ENCODE measurements at places on chromosomes 3 and 15. TPM values are rescaled to one million over a fixed set of nuclear protein-coding genes. Genes with fewer than 3 reads are reported as not detected.

DNA sequence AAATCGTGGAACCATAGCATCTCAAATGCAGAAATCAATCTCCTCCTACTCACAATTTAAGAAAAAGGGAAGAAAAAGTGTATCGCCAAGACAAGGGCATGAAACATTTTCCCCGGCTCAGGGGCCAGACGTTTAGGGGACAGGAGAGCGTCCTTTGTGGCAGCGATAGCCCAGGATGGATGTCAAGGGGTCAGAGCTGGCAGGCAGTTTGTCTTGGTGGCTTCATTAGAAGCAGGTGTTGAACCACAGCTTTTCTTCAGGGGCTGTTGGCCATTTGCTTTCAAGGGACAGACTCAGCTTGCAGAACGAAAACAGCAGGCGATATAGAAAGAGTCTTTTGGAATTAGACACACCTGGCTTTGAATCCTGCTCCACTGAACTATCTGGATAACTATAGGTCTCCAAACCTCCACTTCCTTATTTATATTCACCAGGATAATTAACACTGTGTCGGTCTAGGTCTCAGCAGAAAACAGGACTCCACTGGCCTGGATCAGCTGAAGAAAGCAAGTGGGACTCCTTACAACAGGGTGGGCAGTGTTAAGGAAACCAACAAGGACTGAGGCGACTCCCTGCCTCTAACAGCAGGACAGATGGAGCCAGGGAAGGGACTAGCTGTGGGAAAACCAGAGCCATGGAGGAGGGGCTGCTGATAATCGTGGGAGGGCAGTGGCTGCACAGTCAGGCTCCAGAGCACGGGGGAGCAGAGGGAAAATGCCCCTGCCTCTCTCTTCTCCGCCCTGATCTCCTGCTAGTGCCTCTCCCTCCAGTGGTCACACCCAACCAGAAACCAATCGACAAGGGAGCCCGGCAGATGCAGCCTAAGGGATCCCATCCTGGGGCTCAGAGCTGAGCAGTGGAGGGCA, 123.6 kb downstream of the LIPC start:
- DNase-seq, result no peak

DNA sequence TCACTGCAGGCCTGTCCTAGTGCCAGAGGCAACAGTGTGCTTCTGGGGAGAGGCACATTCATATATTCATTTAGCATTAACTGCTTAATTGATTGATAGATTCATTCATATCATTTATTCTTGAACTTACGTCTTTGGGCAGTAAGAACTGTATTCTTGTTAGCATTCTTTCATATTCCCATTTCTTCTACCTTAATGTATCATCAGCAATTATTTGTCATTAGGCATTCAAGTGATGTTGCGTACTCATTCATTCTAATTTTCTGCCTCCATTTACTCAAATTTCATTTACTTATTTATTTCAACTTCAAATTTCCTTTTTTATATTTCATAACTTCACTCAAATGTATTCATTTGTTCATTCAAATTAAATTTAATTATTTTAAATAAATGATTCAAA, 31.5 kb upstream of the CCR4 start:
- DNase-seq, result no peak

DNA sequence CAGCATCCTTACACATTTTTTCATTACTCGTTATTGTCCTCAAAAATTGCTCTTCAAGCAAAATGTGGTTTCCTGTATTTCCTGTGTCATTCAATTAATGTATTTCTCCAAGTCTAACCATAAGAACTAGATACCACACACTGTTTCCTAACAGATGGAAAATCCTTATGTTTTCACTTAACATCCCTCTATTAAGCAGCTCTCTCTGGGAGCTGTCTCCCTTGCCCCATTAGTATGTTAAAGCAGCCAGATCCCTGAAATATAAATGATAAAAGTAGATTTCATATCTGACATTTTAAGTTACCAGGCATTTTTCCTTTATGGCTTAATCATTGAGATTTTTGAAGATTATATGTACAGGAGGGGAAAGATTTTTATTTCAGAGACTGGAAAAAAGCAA, 15.9 kb downstream of the PFN2 start:
- no peak for DNase-seq

GRCh38 chr3:8460815-8461456, 40.7 kb upstream of the LMCD1 start:
- no peak for DNase-seq

DNA sequence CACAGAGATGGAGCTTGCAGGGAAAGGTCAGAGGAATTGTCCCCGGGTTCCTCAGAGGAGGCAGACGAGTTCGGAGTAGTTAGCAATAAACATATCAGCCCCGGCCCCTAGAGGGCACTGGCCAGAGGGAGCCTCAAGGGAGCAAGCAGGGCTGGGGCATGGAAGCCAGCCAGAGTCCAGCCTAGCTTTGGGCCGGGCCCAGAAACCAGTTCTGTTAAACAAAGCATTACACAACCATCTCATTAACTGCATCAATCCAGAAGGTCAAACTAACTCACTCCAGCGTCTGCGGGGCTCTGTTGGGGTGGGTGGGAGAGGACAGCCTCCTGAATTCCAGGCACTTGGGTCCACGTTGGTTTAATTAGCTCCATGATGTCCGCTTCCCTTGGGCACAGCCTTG, 41.0 kb upstream of the IREB2 start:
- DNase-seq, result peak; percentile 77

GRCh38 chr3:188468662-188469061, 314.7 kb downstream of the LPP start:
- DNase-seq, result no peak

Gene CKMT1A
- 65.4 TPM for total RNA-seq

DNA sequence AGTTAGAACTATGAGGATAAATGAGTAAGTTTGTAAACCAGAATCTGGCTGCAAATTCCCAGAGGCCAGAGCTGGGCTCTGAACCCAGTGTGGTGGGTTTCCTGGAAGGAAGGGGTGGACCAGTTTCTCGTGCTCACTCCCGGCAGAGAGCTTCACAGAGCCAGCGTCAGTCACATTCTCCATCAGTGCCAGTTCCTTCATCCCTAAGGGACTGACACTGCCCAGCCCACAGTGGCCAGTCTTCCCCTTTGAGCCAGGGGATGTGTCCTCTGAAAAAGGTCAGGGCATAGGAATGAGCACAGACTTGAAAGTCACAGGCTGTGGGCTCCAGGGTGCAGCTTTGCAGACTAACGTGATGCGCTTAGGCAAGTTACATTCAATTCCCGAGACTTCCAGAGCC, 135.8 kb upstream of the HACD2 start:
- DNase-seq, result no peak

Gene LYSMD2
- 18.2 TPM for total RNA-seq

DNA sequence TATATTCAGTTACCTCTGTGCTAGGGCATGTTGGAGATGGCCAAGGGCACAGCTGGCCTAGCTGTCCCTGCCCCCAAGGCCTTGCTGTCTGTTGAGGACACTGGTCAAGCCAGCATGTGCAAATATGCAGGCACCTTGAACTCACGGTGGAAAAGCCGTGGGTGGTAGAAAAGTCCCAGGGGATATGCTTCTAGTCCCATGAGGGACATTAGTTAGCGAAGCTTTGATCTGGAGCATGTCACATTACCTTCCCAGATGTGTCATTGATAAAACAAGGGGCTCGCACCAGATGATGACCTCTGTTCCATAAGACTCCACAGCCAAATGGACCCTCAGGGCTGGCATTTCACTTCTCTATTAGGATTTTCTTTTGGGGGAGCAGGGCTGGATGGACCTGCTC, 14.2 kb upstream of the TMEM158 start:
- DNase-seq, result no peak

DNA sequence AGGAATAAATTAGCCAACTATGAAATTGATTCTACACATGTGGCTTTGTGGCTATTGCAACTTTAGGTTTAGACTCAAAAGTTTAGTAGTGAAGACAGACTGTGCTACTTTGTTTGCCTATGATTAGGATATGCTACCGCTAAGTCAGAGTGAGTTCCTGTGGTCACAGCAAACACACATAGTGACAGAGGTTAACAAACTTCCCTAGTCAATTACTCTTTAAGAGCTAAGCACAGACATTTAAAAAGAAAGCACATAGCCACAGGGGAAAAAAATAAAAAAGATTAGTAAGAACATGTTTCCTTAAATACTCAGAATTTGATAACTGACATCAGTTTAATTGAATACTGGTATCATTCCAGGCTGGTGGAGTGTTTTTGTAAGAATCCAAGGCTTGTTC, 207.1 kb downstream of the GBE1 start:
- DNase-seq, result no peak

Data from mucosa of gallbladder (tissue), 1 donor.